ENCODE measurements at places on chromosomes 16 and 17.

GRCh38 chr16:31471875-31472708, at the start of gene TGFB1I1:
TSS of gene TGFB1I1 (plus strand) at chr16:31472152. CDS start at chr16:31472189, 37 bp downstream.
- peaks cover 29% of the 10 kb centered on the region for H3K27me3 ChIP-seq
- H3K36me3 ChIP-seq: peaks cover 4% of the 10 kb centered on the region
- DNase-seq: no peak
- peak within 1 kb of the TSS; percentile 55 for H3K4me3 ChIP-seq
- H3K4me1 ChIP-seq: peaks cover 21% of the 10 kb centered on the region
- H3K27ac ChIP-seq: no peak within 1 kb of the TSS

- H3K27me3 ChIP-seq: peaks cover 4% of the 10 kb centered on the region
- H3K4me3 ChIP-seq: no peak overlapping the region
- no peaks in the 10 kb centered on the region for H3K4me1 ChIP-seq
- no peak overlapping the region for H3K27ac ChIP-seq
- no peaks in the 10 kb centered on the region for H3K36me3 ChIP-seq
Observed at GRCh38 chr17:43891851-43892646, 15.3 kb downstream of the MPP2 start.

DNA sequence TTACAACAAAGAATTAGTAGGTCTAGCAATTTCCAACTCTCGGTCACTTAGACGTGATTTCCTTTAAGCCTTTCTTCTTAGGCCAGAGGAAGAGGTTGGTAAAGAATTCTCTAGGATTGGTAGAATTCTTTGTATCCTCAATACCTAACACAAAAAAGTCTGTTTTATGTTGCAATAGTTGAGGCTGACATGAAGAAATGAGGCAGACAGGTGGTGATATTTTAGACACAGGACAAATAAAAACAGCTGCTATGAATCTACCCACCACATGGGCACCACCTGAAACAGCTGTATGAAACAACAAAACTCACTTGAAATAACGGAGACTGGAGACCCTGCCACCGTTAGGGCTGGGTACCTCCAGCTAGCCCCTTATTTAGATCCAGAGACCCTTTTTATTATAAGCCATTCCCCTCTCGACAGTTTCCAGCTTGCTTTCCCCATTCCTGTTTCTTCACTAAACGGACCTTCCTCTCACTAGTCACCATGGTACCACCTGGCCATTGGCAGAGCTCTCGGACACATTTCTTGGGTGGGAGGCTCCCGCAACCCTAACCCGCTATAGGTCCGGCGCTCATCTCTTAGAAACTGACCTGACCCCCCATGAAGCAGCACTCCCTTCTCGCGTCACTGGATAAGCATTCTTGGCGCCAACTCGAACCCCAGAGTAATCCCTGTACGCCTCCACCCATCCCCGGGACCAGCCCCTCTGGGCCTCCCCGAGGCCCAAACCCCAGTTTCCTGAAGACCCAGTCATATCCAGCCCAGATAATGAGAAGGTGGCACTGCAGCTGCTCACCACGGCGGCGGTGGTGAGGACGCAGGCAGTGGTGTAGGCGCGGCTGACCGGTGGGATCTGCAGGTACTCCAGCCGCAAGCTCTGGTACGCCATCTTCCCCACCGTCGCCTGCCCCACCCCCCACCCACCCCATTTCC, at the start of gene DERL2:
Gene DERL2, minus strand, starts transcription at position 909 of the 936 bp plus-strand sequence. Its CDS starts 17 bp downstream, at position 892.
- H3K4me1 ChIP-seq: peaks cover 58% of the 10 kb centered on the region
- peak within 1 kb of the TSS; percentile 98 for H3K27ac ChIP-seq
- DNase-seq: no peak
- H3K27me3 ChIP-seq: no peaks in the 10 kb centered on the region
- peaks cover 71% of the 10 kb centered on the region for H3K36me3 ChIP-seq

GRCh38 chr17:17050346-17051345, 8.4 kb downstream of the MPRIP start:
- no peak overlapping the region for H3K4me3 ChIP-seq
- no peak overlapping the region for H3K27ac ChIP-seq
- H3K27me3 ChIP-seq: no peaks in the 10 kb centered on the region
- H3K36me3 ChIP-seq: peaks cover 3% of the 10 kb centered on the region
- DNase-seq: no peak

DNA sequence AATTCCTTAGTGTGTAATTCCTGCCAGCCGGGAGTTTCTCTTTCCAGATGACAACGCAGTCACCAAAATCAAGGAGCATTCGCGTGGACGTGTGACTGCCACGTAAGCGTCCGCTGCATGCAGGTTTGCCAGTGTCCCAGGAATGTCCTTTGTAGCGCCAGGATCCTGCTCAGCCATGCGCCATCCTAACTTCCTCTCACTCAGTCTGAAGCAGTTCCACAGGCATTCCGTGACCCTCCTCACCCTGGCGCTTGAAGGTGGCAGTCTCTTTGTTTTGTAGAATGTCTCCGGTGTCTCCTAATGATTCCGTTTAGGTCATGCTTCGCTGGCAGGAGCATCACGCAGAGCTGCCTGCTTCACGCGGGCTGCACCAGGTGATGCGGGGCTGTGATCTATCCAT, 88.6 kb downstream of the RPTOR start:
- peaks cover 21% of the 10 kb centered on the region for H3K4me1 ChIP-seq
- no peak for DNase-seq
- peaks cover 3% of the 10 kb centered on the region for H3K36me3 ChIP-seq
- H3K27me3 ChIP-seq: no peaks in the 10 kb centered on the region

GRCh38 chr16:79473456-79473855, 127.1 kb downstream of the MAF start:
- H3K27ac ChIP-seq: no peak overlapping the region
- no peak overlapping the region for H3K4me3 ChIP-seq
- no peaks in the 10 kb centered on the region for H3K4me1 ChIP-seq
- peaks cover 4% of the 10 kb centered on the region for H3K27me3 ChIP-seq

- H3K4me3 ChIP-seq: no peak overlapping the region
- DNase-seq: no peak
- no peak overlapping the region for H3K27ac ChIP-seq
- no peaks in the 10 kb centered on the region for H3K36me3 ChIP-seq
- no peaks in the 10 kb centered on the region for H3K27me3 ChIP-seq
- H3K4me1 ChIP-seq: no peaks in the 10 kb centered on the region
Observed at GRCh38 chr17:52710363-52710901, 551.9 kb upstream of the CA10 start.

GRCh38 chr17:38740806-38741205, 7.3 kb downstream of the PCGF2 start:
- no peaks in the 10 kb centered on the region for H3K4me1 ChIP-seq
- DNase-seq: no peak
- H3K27me3 ChIP-seq: peaks cover 28% of the 10 kb centered on the region
- H3K4me3 ChIP-seq: no peak overlapping the region
- H3K36me3 ChIP-seq: no peaks in the 10 kb centered on the region

DNA sequence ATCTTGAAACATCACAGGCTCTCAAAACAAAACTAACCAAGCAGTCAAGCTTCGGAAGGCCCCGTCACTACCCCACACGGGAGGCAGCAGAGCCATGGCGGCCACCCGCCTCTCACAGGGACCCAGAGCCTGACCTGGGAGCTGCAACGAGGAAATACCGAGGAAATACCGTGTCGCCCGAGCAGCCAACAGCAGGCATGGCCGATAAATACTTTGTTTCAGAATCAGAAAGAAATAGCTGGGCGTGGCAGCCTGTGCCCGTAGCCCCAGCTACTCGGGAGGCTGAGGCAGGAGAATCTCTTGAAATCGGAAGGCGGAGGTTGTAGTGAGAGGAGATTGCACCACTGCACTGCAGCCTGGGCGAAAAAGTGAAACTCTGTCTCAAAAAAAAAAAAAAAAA, 6.9 kb downstream of the LMF1 start:
- no peaks in the 10 kb centered on the region for H3K27me3 ChIP-seq
- peaks cover 12% of the 10 kb centered on the region for H3K36me3 ChIP-seq
- H3K27ac ChIP-seq: peak overlapping the region; percentile 47
- DNase-seq: no peak

DNA sequence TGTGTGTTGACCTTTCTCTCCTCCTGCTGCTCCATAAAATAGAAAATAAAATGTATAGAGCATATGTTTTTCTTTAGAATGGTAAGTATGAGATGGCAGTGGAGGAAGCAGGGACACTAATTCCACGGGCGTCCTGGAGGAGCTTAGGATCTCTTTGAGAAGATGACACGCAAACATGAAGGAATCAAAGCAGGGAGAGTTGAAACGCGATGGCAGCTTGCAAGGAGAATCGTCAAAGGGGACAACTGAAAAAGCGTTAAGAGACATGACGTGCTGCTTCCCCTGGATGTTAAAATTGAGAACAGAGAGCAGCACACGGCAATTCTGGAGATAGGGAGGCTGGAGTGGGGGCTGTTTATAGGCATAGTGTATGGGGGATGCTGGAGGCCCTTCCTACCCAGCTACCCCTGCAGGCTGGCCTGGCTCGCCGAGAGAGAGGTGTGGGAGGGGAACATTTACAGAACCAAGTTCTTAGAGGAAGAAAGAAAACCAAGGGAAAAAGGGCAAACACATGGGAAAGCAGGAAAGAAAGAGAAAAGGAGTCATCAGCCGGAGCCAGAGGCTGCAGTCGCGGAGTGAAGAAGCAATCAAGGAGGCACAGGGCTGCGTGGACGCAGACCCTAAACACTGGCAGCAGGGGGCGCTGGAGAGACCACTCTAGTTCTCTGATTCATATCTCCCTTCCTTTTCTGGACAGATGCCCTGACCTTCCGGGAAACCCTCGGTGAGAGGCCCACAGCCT, 55.8 kb downstream of the MYH13 start:
- no peaks in the 10 kb centered on the region for H3K36me3 ChIP-seq
- H3K4me3 ChIP-seq: no peak overlapping the region
- H3K27ac ChIP-seq: no peak overlapping the region
- peaks cover 3% of the 10 kb centered on the region for H3K4me1 ChIP-seq
- DNase-seq: peak; percentile 67
- H3K27me3 ChIP-seq: no peaks in the 10 kb centered on the region

- peak overlapping the region; percentile 92 for H3K27ac ChIP-seq
- H3K36me3 ChIP-seq: peaks cover 14% of the 10 kb centered on the region
- no peaks in the 10 kb centered on the region for H3K27me3 ChIP-seq
- DNase-seq: peak; percentile 56
- peak overlapping the region; percentile 92 for H3K4me3 ChIP-seq
Observed at GRCh38 chr17:81239714-81240555, 817 bp downstream of the NDUFAF8 start.

- DNase-seq: no peak
- H3K36me3 ChIP-seq: peaks cover 76% of the 10 kb centered on the region
- H3K27ac ChIP-seq: no peak overlapping the region
- H3K27me3 ChIP-seq: no peaks in the 10 kb centered on the region
Observed at GRCh38 chr17:28634206-28634865, 10.6 kb downstream of the BLTP2 start.

DNA sequence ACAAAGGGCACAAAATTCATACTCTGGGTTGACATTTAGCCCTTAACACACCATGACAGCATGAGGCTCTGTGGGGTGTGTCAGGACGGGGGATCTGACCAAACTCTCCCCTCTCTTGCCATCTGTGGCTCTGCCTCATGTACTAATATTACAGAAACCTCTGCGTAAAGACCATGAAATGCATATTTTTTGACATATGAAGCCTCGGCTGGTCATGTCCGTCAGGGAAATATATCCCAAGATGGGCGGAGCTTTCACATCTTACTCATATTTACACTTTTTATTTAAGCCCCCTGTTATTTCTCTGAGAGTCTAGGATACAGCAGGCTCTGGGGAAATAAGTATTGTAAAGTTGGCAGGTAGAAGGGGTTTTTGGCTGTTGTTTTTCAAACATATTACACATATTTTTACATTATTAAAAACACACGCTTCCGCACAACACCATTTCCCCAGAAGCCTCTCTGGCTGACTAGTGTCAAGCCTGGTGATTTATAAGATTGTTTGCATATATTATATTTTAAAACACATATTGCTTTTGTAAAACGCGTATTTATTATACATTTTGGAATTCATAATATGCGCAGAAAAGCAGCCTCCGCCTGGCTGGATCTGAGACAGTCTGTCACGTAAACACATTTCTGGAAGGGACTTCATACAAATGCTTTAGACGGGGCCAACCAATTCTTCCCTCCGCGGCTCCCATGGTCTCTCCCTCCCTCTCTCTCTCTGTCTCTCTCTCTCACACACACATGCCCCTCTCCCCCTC, 237.7 kb upstream of the ZFHX3 start:
- no peak overlapping the region for H3K4me3 ChIP-seq
- no peaks in the 10 kb centered on the region for H3K4me1 ChIP-seq
- H3K27me3 ChIP-seq: no peaks in the 10 kb centered on the region
- no peak overlapping the region for H3K27ac ChIP-seq

- no peaks in the 10 kb centered on the region for H3K27me3 ChIP-seq
- H3K4me1 ChIP-seq: peaks cover 20% of the 10 kb centered on the region
- peaks cover 52% of the 10 kb centered on the region for H3K36me3 ChIP-seq
- H3K27ac ChIP-seq: no peak overlapping the region
Observed at GRCh38 chr16:68351991-68352431, 41.2 kb downstream of the PRMT7 start.

GRCh38 chr17:41464682-41465081, 2.5 kb downstream of the KRT32 start:
- no peaks in the 10 kb centered on the region for H3K27me3 ChIP-seq
- no peak overlapping the region for H3K4me3 ChIP-seq
- H3K36me3 ChIP-seq: no peaks in the 10 kb centered on the region
- no peak for DNase-seq
- no peak overlapping the region for H3K27ac ChIP-seq
- no peaks in the 10 kb centered on the region for H3K4me1 ChIP-seq

DNA sequence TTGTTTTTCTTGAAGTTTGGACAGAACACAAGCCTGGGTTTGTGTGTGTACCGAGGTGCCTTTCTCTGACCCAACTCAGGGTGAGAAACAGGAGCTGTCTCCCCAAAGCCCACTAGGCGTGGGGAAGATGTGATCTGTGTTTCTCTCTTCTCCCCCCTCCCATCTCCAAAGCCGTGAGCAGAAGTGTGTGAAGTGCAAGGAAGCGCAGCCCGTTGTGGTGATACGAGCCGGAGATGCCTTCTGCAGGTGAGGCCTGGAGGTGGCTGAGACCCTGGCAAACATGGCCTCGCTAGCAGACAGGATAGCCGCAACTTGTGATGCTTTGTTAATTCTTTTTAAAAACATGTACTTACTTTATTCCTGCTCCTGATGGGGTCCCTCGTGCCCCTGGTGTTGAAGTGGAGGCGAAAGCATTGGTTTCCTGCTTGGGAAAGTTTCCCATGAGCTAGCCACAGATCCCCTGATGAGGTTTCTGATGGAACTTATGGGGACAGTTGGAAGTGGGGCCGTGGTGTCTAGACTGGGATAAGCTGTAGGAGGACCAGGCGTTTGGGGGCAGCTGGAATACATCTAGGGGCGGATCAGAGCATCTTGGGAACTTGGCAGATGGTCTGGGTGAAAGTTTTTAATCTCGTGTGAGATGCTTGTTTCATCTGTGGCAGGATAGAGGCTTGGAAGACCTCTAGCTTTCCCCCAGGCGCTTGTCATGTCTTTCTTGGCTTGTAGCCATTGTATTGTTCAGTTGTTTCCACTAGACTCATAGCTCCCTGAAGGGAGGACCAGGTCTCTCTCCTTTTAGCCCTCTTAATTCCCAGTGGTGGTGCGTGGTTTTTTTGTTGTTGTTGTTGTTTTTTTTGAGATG, 893 bp downstream of the CTU2 start:
- no peaks in the 10 kb centered on the region for H3K27me3 ChIP-seq
- H3K36me3 ChIP-seq: no peaks in the 10 kb centered on the region
- H3K27ac ChIP-seq: peak overlapping the region; percentile 44
